ENCODE measurements at places on chromosomes 6 and 20.

GRCh38 chr20:672963-673602 lies 2.5 kb downstream of the SCRT2 start:
- DNase-seq: no peak

DNA sequence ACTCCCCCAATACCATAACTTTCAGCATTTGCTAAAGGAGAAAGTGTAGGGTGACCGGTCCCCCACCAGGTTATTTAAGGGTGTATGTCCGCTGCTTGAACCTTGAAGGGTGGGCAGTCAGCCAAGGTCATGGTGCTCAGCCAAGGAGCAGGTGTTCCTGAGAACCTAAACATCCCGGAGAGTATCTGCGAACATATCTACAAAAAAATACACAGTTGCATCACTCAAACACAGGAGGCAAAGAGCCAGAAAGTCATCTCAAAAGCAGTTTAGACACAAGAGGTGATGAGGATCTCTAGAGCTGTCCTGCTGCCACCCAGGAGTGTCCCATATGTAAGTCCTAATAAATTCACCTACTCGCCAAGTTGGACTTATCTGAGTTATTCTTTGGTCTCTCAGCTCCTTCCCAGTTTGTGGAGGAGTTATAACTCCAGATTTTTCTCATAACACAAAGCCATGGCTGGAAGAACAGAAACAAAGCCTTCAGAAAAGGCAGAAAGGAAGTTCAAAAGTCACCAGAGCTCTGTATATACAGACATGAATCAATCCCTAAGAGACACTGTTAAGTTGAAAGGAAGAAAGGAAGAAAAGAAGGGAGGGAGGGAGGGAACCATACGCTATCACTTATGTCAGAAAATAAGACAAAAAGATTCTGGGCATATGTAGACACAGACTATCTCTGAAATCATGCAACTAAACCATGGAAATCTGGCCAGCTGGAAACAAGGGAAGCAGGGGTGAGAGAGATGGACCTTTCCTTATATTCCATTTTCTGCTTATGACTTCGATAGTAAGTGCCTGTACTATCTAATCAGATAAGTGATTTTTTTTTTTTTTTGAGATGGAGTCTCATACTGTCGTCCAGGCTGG lies 11.3 kb downstream of the MBOAT1 start:
- DNase-seq: no peak

DNA sequence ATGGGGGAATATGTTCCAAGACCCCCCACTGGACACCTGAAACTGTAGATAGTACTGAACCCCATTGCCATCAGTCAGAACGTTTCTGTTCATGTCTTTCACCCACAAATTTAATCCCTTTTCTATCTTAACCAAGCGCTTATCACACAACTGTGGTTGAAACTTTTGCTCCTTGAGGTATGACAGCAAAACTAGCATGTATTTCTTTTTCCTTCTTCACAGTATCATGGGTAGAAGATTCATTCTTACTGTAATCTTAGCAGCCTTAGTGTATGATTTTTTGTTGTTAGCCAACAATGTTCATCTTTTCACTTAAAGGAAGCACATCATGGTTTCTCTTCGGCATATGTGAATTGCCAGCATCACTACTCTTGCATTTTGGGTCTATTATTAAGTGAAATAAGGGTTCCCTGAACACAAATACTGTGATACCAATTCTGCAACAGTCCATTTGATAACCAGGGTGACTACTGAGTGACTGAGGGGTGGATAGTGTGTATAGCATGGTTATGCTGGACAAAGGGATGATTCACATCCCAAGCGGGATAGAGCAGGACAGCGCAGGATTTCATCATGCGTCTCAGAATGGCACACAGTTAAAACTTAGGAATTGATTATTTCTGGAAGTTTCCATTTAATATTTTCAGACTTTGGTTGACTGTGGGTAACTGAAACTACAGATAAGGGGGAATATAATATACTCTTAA lies 41.8 kb downstream of the KCNS1 start:
- DNase-seq: no peak

- no peak for DNase-seq
These were observed 11.1 kb downstream of the SAMD3 start for GRCh38 chr6:130211691-130212090.

DNA sequence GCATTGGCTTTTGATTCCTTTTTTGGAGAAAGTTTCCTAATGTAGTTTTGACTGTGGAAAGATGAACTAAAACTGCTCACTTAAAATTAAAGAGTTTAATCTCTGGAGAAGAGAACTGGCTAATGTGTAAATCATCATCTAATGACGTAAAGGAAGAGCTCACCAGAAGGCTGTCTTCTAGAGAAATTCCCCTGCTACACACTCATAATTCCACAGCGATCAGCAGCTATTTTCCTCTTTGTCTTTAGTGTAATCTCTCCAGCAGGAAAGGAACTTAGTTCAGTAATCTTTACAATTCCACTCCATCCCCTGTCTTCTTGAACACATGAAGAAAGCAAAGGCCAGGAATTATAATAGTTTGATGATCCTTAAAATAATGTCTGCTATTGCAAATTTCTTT lies 15.8 kb downstream of the SPTLC3 start:
- no peak for DNase-seq

Data from activated naive CD4-positive, alpha-beta T cell (primary cell).